ENCODE measurements at places on chromosomes 13 and 19. TPM values are rescaled to one million over a fixed set of nuclear protein-coding genes. Genes with fewer than 3 reads are reported as not detected.
A peak's percentile ranks its signal among the peaks of the same experiment; 100 is the strongest.

DNA sequence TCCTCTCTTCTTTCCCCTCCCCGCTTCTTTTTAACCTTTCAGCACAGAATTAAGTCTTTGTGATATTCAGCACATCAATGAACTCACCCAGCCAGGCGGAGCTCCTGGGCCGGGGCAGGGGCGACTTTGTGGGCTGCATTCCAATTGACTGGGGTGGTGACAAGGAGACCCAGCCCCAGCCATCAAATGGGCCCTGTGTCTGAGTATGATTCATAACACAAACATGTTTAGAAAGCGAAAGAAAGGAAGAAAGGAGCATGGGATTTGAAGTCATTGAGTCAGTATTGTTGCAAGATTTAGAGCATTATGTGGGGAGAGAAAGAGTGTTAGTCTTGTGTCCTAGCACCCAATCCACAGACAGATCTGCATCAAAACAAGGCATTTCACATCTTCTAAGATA lies 185.3 kb downstream of the LHFPL6 start:
- no peaks in the 10 kb centered on the region for H3K27me3 ChIP-seq
- no peak for DNase-seq
- no peaks in the 10 kb centered on the region for H3K36me3 ChIP-seq
- no peak overlapping the region for H3K4me3 ChIP-seq

DNA sequence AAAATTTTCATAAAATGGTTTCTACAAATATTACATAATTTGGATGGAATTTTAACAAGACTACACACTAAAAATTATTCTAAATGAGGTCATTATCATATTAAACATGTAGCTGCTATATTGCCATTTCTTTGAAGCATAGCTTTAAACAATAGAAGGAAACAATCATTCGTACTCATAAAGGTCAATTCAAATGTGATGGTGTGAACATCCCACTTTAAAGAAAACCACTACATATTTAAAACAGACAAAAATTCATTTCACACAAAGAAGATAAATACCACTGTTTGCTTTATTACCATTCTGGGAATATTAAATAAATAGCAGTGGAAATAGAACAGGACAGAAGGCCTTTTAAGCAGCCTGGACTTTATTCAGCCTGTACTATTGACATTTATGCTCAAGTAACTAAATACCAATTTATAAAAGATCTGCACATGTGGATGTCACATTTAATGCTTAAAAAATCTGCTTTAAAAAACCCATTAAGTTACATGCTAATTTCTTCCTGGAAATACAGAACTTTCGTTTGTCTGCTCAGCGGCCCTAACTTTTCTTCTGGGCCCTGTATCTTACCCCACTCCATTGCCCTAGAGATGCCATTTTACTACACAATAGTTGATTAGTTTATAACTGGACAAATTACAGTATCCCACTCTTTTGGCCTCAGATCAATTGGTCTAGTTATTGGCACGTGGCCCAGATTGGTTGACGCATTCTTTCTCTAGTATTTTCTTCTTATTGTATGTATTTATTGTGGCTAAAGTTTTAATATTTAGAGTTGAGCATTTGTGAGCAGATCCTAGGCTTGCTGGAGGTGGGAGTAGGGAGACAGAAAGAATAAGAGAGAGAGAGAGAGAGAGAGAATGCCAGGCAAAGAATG lies 215.1 kb upstream of the SPRY2 start:
- no peaks in the 10 kb centered on the region for H3K36me3 ChIP-seq
- H3K4me3 ChIP-seq = no peak overlapping the region
- H3K27me3 ChIP-seq = no peaks in the 10 kb centered on the region
- DNase-seq = no peak
- H3K27ac ChIP-seq = no peak overlapping the region
- no peaks in the 10 kb centered on the region for H3K4me1 ChIP-seq

- H3K27me3 ChIP-seq = no peaks in the 10 kb centered on the region
- DNase-seq = no peak
- H3K4me3 ChIP-seq = no peak overlapping the region
- H3K4me1 ChIP-seq = peaks cover 48% of the 10 kb centered on the region
- peaks cover 3% of the 10 kb centered on the region for H3K36me3 ChIP-seq
Observed at GRCh38 chr19:14028901-14029300, 953 bp downstream of the RLN3 start.

- H3K27me3 ChIP-seq = no peaks in the 10 kb centered on the region
- no peaks in the 10 kb centered on the region for H3K36me3 ChIP-seq
- H3K4me3 ChIP-seq = no peak overlapping the region
- peaks cover 11% of the 10 kb centered on the region for H3K4me1 ChIP-seq
Observed at GRCh38 chr13:25887962-25888655, 163.7 kb downstream of the SHISA2 start.

- no peak for DNase-seq
- no peaks in the 10 kb centered on the region for H3K27me3 ChIP-seq
- peaks cover 58% of the 10 kb centered on the region for H3K36me3 ChIP-seq
- H3K27ac ChIP-seq = no peak overlapping the region
- H3K4me1 ChIP-seq = peaks cover 13% of the 10 kb centered on the region
- H3K4me3 ChIP-seq = no peak overlapping the region
Observed at GRCh38 chr19:15424121-15424520, 5.3 kb upstream of the AKAP8L start.

- no peak for DNase-seq
- H3K27ac ChIP-seq = peak overlapping the region; percentile 97
- peaks cover 16% of the 10 kb centered on the region for H3K36me3 ChIP-seq
- H3K4me3 ChIP-seq = peak overlapping the region; percentile 70
- H3K4me1 ChIP-seq = peaks cover 59% of the 10 kb centered on the region
Observed at GRCh38 chr19:18282021-18282787, 782 bp upstream of the JUND start.

DNA sequence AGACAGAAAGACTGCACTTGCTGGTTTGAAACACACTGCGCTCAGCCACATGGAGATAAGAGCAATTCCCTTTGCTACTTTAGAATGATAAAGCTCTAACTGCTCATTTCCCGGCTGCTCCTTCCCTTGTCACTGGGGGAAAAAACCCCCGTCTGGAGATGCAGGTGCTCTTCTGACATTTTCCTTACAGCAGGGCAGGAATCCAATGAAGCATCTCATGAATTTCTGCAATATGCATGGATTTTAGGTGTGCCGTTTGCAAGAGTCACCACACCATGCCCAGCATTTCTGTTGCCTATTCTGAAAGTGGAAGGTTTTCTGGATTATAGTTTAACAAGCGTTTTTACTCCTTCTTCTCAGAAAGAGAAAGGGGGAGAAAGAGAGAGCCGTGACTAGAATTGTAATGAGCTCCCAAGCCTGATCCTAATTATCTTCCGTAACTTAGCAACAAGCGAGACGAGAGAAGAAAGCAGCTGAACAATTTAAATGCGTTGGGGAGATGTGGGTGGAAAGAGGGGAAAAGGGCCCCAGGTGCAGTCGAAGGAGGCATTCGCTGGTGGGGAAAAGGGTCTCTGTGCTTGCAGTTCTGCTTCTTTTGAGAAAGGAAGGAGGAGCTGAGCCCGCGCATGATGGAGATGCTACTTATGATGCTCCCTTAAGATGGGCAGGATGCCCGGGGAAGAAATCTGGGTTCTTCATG lies 76.6 kb upstream of the SPATA13 start:
- no peak for DNase-seq
- H3K27me3 ChIP-seq = no peaks in the 10 kb centered on the region
- no peak overlapping the region for H3K27ac ChIP-seq
- no peak overlapping the region for H3K4me3 ChIP-seq

GRCh38 chr19:38550376-38550775 lies 67.4 kb downstream of the MAP4K1 start:
- peaks cover 16% of the 10 kb centered on the region for H3K4me1 ChIP-seq
- H3K4me3 ChIP-seq = no peak overlapping the region
- no peak overlapping the region for H3K27ac ChIP-seq
- H3K27me3 ChIP-seq = no peaks in the 10 kb centered on the region
- DNase-seq = no peak

F10 gene
- not detected for total RNA-seq

USHBP1 gene
- not detected for total RNA-seq
